ENCODE measurements at places on chromosomes 11 and 22.

DNA sequence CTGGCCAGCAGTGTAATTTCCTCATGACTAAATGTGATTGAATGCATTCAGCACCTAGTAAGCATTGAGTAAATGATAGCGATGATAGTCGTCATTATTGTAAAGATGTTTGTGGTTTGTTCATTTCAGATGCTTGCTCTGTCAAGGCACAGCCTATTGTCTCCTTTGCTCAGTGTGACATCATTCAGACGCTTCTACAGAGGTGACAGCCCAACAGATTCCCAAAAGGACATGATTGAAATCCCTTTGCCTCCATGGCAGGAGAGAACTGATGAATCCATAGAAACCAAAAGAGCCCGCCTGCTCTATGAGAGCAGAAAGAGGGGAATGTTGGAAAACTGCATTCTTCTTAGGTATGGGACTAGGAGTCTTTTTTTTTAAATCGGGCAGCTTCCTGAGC lies 7.6 kb downstream of the SDHAF2 start:
- DNase-seq: no peak

- DNase-seq: no peak
Measured at GRCh38 chr22:43296276-43296902, 46.8 kb downstream of the SCUBE1 start.

DNA sequence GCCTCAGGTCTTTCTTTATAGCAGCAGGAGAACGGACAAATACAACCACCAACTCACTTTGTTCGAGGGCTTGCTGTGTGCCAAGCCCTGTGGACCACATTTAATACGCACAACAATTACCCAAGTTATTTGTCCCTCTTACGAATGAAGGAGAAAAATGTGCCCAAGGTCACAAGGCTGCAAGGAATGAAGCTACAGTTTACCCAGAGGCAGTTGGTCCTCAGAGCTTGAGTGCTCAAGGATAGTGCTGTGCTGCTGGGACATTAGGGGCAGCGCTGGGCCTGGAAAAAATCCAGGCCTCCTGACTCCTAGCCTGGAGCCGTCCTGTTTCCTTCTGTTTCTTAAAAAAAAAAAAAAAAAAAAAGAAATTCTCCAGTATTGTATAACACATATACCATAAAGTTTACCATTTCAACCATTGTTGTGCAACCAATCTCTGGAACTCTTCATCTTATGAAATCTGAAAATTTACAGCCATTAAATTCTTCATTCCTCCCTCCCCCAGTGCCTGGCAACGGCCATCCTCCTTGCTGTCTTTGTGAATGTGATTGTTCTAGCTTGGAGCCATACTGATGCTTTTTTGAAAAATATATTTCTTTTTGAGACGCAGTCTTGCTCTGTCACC lies 1.0 kb upstream of the C11orf86 start:
- no peak for DNase-seq

- DNase-seq: no peak
Measured at GRCh38 chr11:69645801-69646492, 5.0 kb downstream of the CCND1 start.

- DNase-seq: no peak
Measured at GRCh38 chr11:73950869-73951710, at the start of gene DNAJB13. Gene DNAJB13 (plus strand): TSS chr11:73951026. CDS start chr11:73951070, 44 bp downstream.

GRCh38 chr22:46422896-46423295 lies 87.4 kb downstream of the TRMU start:
- DNase-seq: no peak

- DNase-seq: no peak
Measured at GRCh38 chr11:34168642-34169420, 63.4 kb downstream of the NAT10 start.

GRCh38 chr22:28958611-28959010 lies 75.2 kb downstream of the ZNRF3 start:
- DNase-seq: no peak

DNA sequence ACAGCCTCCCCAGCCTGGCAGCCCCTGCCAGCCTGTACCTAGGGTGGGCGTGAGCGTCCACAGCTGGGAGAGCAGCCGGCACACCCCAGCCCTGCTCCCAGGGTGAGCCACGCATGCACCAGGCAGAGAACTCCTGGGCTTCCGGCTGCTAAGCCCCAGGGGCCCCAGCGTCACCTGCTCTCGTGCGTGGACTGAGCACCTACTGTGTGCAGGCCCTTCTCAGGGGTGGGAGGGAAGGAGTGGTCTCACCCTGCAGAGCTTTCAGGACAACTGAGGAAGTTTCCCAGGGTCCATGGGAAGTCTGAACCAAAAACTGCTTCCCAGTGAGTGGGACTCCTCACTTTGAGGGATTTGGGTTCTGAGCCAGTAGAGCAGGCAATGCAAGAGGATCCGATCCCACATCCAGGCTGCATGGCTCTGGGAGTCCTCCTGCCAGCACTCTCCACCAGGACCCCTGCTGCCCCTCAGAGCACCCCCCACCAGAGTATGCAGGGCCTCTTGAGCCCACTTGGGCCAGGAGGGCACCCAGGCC lies 47.1 kb upstream of the PRODH start:
- no peak for DNase-seq

DNA sequence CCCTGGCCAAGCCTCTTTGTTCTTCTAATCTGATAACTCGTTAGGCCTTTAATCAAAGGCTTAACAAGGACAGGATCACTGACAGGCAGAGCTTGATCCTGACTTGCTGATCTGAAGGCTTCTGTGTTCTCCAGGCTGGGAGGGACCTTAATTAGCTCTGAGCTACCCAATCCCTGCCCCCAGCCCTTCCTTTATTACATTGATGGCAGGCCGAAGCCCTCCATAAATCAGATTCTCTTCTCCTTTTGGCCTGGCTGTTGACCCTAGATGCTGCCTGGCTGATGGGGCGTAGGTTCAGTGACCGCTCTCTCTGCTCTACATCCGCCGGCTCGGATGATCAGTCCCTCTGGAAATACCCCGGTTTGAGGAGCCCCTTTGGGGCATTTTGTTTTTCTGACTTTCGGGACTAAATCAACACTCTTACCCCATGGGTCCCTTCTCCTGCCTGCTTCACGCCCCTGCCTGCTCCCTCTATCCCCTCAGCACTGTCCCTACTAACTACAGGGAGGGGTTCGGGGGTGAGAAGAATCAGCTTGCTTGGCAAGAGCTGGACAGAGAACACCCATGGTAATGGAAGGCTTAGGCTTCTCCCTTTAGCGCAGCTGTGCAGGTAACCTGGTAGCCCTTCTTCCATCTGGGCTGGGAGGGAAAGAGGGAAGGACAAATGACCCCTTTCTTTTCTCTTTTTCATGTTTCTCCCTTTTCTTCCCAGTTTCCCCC lies 10.0 kb upstream of the RRM1 start:
- DNase-seq: no peak

GRCh38 chr22:23402275-23403151 lies 177.6 kb downstream of the IGLL1 start:
- DNase-seq: no peak

GRCh38 chr22:34781681-34782080 lies 284.3 kb upstream of the ISX start:
- no peak for DNase-seq

- no peak for DNase-seq
Measured at GRCh38 chr11:134640536-134640935, 228.5 kb upstream of the B3GAT1 start.

- DNase-seq: no peak
Measured at GRCh38 chr22:22009661-22010060, 27.1 kb upstream of the TOP3B start.

DNA sequence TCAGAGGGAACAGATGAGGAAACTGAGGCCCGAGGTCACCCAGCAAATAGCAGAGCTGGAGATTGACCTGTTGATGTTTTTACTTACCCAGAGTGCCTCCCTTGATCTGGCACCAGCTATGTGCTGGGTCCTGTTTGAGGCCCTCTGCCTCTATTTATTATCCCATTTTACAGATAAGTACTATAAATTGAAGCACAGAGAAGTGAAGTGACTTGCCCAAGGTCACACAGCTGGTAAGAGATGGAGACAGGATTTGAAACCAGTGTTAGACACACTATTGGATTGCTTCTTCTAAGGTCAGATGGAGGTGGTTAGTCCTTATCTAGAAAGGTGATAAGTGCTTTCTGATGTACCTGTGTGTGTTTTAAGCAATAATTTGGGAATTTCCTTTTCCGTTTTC lies 13.5 kb downstream of the SGSM1 start:
- DNase-seq: no peak

GRCh38 chr11:26842478-26843282 lies 120.8 kb upstream of the SLC5A12 start:
- no peak for DNase-seq

DNA sequence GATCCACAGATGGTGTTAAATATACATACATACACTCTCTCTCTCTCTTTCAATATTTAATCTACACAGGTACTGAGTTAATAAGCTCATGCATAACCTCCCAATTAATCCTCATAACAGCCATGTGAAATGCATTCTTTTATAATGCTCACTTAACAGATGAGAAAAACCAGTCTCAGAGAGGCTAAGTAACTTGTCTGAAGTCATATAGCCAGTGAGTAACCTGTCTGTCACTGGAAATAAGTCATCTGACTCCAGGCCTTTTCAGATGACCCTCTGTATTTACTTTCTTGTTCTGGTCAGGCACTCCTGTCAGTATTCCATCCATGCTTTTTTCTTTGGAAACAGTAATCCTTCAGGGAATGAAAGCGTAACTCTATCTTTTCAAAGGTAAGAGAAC lies 594.0 kb upstream of the TENM4 start:
- DNase-seq: no peak

DNA sequence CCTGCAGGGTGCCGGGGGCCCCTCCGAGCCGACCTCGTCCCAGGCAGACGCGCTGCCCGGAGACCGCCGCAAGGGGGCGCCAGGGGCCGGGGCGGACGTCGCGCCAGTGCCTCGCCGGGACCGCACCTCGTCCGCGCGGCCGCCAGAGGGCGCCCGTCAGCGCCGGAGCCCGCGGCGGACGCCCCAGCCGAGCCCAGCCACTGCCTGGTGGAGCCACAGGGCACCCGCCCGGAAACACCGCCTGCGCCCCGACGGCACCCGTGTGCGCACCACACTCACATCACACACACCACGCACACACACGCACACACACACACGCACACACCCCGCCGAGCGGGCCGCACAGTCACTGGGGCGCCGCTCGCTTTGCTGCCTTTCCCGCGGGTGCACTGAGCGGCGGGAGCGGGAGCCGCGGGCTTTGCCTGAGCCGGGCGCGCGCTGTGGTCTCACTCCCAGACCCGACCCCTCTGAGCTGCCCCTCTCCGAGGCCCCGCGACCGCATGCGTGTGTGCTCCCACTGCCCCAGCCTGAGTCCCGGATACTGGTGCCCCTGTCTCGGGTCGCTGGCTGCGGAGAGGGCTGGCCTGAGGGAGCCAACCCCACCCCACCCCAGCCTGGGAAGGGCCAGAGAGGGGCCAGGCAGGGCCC lies 449.3 kb downstream of the OPCML start:
- DNase-seq: peak; percentile 62

GRCh38 chr11:118607401-118608359 lies at the start of gene PHLDB1:
Gene PHLDB1 (plus strand): TSS chr11:118607615. CDS start chr11:118613837, 6,222 bp downstream.
- DNase-seq: no peak

- DNase-seq: no peak
Measured at GRCh38 chr22:50569896-50570535, 7.3 kb upstream of the SYCE3 start.

DNA sequence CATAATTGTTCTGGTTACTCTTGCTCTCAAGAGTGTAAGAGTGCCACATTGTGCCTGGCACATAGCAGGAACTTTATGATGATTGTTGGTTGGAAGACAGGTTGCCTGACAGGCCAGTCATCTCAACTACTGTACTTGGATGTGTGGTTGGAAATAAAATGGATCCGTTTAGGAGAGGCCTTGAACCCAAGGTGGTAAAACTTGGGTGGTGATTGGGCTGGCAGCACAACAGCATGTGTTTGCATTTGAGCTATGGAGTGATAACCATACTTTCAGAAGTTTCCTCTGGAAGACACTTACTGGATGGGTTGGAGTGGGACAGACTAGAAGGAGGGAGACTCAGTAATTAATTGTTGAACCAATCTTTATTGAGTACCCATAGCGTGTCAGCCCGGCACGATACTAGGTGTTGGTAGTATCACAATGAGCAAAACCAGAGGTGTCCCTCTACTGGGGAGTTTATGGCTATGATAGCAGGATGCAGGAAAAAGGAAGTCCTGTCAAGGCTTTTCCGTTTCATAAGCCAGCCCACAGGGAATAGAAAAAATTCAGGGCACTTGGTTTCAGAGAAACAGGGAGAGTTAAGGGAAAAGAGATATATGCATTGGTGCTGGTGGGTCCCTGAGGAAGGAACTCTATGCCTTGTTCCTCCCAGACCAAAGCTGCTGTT lies 3.1 kb upstream of the TMEM109 start:
- no peak for DNase-seq

GRCh38 chr22:35631597-35631996 lies 14.5 kb upstream of the MB start:
- DNase-seq: no peak

DNA sequence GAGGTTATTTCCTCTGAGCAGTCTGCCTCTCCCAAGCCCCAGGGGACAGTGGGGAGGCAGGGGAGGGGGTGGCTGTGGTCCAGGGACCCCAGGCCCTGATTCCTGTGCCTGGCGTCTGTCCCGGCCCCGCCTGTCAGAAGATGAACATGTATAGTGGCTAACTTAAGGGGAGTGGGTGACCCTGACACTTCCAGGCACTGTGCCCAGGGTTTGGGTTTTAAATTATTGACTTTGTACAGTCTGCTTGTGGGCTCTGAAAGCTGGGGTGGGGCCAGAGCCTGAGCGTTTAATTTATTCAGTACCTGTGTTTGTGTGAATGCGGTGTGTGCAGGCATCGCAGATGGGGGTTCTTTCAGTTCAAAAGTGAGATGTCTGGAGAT lies 3.1 kb downstream of the PIM3 start:
- no peak for DNase-seq

- no peak for DNase-seq
Measured at GRCh38 chr11:64885367-64886286, 7.2 kb upstream of the EHD1 start.

GRCh38 chr22:17787241-17787640 lies 13.0 kb upstream of the BID start:
- DNase-seq: no peak

DNA sequence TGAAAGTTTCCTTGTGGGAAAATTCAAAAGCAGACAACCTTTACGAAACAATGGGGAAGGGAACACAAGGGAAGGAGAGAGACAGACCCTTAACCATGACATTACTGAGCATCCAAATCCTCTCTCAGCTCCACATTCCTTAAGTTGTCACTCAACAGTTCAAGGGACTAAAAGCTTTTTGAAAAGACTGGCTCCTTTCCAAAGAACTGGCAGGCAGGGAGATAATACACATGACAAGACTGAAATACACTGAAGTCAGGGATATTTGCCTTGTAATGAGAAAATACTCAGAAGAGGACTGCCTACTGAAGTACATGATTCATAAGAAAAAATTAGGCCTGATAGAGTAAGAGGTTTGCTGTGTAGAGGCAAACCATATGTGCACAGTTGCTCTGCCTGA lies 69.1 kb downstream of the SMCO4 start:
- DNase-seq: no peak

- DNase-seq: no peak
Measured at GRCh38 chr11:26753723-26754504, 32.1 kb upstream of the SLC5A12 start.

DNA sequence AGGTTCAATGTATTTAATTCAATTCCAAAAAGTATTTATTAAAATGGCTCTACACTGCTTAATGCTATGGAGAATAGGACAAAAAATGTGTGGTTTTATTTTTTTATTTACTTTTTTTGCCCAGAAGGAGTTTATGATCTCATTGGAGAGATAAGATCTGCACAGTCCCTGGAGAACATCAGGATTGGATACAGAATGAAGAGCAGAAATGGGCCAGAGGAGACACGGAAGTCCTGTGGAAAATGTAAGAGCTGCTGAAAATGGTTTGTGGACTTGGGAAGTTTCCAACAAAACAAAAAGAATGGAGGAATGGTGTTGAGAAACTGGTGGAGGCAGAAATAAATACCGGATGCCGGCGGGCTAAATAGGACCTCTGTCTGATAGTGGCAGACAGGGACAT lies 554.6 kb downstream of the OPCML start:
- DNase-seq: no peak

All from NCI-H1092 (cell line).